ENCODE measurements at places on chromosomes 2 and 18.

GRCh38 chr2:232211743-232212686 lies 166.5 kb upstream of the ALPP start:
- DNase-seq: no peak

DNA sequence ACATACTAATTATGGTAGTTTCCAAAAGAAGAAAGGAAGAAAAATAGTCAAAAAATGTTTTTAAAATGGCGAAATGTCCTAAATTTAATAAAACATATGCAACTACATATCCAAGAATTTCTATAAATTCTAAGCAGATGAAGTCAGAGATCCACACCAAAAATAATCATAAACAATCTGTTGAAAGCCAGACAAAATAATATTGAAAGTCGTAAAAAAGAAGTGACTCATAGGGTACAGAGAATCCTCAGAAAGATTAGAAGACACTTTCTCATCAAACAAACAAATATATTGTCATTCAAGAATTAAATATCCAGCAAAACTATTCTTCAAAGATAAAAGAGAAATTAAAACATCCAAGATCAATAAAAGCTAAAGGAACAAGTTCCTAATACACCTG lies 281.4 kb upstream of the ZNF804A start:
- no peak for DNase-seq

- DNase-seq: no peak
These were observed 59.5 kb upstream of the THUMPD2 start for GRCh38 chr2:39838589-39838988.

GRCh38 chr2:241944821-241945220 lies 75.3 kb downstream of the RTP5 start:
- no peak for DNase-seq

- DNase-seq: no peak
These were observed 21.2 kb upstream of the HNMT start for GRCh38 chr2:137942833-137943677.

- DNase-seq: no peak
These were observed 20.8 kb downstream of the KCNF1 start for GRCh38 chr2:10932345-10933151.

DNA sequence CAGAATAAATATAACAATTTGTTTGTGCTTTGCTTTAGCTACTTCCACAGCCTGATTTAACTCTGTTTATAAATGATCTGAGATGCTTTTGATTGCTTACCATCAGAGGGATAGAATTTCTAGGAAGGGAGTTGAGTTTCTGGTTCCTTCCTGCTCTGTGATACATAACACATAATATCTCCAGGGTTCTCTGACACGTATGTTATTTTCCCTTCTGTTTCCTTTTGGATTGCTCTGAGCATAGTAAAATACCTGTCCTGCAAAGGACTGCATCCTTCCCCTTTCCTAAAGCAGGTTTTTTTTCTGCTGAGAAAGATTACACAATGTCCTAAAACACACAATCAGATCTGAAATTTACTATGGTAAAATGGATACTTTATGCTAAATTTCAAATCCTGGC lies 76.1 kb downstream of the CABYR start:
- no peak for DNase-seq

DNA sequence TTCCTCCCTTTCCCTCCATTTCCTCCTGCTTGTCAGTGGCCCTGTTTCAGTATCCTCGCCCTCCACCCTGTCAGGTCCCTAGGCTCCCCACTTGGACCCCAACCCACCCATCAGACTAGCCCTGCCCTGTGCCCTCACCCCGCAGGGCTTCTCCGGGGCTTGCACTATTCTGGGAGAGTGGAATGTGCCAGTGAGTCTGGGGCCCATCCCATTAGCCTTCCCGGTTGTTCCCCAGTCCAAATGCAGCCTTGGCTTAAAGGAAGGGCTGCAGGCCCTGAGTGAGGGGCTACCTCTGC lies 45.5 kb downstream of the MYO7B start:
- no peak for DNase-seq

GRCh38 chr18:48599391-48599790 lies 60.6 kb downstream of the CTIF start:
- DNase-seq: no peak

- no peak for DNase-seq
These were observed 30.7 kb upstream of the KLHL14 start for GRCh38 chr18:32803568-32803967.

DNA sequence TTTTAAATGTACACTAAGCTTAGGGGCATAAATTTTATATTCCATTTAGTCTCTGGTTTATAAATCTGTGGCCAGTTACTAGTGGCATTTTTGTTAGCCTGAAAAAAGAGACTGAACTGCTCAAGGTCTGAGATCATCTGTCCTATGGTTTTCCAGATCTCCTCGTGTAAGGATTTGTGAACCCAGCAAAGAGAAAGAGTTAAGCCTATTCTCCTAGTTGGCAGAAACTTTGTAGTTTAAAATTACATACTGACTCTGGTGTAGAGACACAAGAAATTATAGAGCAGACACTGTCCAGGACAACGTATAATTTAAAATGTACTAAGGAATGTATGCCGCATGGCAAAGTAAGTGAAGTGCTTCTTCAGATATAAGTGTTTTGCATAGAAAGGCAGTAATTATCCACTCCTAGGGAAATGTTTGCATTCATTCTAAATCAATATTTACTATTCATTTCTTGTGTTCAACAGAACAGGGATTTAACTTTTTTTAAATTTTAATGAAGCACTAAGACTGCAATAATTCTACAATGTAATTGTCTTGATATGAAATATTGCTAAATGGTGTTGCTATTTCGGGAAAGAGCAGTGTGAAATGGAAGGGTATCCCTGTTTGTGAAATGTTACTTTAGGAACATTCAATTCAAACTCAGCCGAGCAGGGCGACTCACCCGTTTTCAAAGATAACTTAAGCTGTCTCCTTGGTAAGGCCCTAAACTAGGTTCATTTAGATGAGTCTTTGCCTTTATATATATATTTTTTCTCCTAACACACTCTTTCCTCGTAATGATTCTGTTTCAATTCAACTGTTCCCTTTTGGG lies 508.4 kb upstream of the ZEB2 start:
- DNase-seq: no peak

- DNase-seq: no peak
These were observed 563.1 kb upstream of the LINC00305 start for GRCh38 chr18:64712035-64712434.

- DNase-seq: no peak
These were observed 648.9 kb upstream of the VRK2 start for GRCh38 chr2:57397550-57398360.

DNA sequence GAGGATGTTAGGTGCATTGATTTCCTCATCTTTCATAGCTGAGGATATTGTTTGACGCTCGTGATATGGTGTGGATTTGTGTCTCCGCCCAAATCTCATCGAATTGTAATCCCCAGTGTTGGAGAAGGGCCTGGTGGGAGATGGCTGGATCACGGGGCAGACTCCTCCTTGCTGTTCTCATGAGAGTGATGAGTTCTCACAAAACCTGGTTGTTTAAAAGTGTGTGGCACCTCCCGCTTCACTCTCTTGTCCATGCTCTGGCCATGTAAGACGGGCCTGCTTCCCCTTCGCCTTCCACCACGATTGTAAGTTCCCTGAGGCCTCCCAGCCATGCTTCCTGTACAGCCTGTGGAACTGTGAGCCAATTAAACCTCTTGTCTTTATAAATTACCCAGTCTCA lies 28.4 kb upstream of the GPC1 start:
- DNase-seq: no peak

DNA sequence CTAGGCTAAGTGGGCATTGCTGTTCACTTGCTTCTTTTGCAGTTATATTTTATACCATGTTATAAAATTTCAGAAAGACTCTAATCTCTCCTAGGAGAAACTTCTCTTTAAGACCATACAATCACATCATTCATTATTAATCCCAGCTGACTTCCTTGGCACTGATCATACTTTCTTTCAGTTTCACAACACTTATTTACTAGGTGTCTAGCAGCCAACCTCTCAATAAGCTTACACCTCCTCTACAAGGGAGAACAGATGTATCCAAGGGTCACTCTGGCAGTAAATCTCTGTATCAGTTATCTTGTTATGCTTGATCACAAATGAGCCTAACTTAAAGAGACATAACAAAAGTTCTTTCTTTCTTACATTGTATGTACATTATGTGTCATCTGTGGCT lies 69.8 kb upstream of the EPB41L5 start:
- DNase-seq: no peak

- DNase-seq: no peak
These were observed 39.5 kb upstream of the ASNSD1 start for GRCh38 chr2:189621781-189622180.

DNA sequence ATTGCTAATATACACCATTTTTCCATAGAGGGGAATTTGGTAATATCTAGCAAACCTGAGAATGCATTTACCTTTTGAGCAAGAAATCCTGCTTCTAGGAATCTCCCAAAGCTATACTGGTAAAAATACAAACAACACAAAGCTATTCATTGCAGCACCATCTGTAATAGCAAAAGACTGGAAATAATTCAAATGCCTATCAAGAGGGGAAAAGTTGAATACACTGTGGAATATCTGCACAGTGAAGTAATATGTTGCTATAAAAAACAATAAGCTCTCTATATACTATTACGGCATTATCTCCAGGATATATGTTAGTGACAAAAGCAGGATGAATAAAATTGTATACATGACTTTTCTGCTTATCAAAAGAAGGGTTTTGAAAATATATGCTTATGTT lies 112.3 kb upstream of the CHAC2 start:
- DNase-seq: no peak

- no peak for DNase-seq
These were observed 186.8 kb downstream of the DSC3 start for GRCh38 chr18:30855762-30856161.
